Pancreas (tissue), 10 donors: ENCODE measurements at places on chromosomes 4 and X.
A peak's percentile ranks its signal among the peaks of the same experiment; 100 is the strongest.

- no peak for DNase-seq
These were observed 260.7 kb downstream of the SNCA start for GRCh38 chr4:89576246-89576645.

- DNase-seq: no peak
These were observed 1.4 kb downstream of the IL9R start for GRCh38 chrX:155998761-155999510.

- peak; percentile 11 for DNase-seq
These were observed 21.5 kb downstream of the NAT8L start for GRCh38 chr4:2080429-2081300.

DNA sequence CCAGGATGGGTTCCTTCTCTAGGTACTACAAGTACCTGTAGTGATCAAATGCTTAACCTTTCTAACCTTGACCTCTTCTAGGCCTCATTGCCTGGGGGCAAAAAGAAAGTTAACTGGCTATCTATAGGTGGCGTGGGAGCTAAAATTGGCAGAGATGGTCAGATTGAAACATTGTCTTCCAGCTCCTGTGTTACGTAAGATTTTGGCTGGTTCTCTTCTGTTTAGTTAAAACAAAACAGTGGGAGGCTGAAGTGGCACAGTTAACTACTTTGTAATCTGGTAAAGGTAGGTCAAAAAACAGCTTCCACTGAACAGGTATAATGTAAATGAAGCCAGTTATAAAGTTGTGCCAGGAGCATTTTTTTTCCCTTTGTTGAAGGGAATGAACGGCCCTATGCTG, 115.2 kb downstream of the MBNL3 start:
- no peak for DNase-seq

GRCh38 chr4:101027721-101028120, 319.6 kb downstream of the PPP3CA start:
- no peak for DNase-seq
